Stimulated activated CD8-positive, alpha-beta memory T cell treated with anti-CD3 and anti-CD28 coated beads, Interleukin-4, amount 100 ng/mL, for 1 hour (primary cell): ENCODE measurements at places on chromosomes 4 and X.

- DNase-seq: no peak
These were observed 253.9 kb upstream of the NOCT start for GRCh38 chr4:138761638-138762220.

- DNase-seq: no peak
These were observed 92.1 kb upstream of the SFRP2 start for GRCh38 chr4:153880983-153881382.

DNA sequence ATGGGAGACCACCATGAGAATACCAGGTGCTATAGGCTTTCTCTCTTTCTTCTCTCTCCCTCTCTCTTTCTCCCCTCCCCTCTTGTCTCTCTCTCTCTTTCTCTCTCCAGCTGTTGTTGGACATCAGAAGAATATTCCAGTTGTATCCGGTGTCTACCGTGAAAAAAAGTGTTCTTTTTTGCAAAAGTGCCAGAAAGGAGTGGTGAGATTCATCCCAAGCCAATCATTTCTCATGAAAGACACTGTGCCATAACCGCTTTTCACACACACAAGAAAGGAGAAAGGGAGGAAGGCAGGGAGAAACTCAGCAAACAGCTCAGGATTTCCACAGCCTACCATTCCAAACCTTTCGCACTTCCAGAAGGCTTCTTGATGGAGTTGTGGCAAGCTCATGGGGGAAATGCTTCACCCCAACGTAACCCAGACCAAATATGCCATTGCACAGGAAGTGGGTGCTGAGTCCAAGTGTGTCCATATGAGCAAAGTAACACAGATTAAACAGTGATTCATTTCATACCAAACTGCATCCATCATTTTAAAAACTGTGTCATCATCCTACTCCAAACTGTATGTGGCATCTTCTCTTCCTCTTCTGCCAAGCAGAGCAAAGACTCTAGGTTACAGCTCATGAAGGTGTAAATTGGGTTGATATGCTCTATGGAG, 224.0 kb downstream of the APBB2 start:
- no peak for DNase-seq

- DNase-seq: no peak
These were observed 88.3 kb downstream of the NHSL2 start for GRCh38 chrX:71998836-71999509.

DNA sequence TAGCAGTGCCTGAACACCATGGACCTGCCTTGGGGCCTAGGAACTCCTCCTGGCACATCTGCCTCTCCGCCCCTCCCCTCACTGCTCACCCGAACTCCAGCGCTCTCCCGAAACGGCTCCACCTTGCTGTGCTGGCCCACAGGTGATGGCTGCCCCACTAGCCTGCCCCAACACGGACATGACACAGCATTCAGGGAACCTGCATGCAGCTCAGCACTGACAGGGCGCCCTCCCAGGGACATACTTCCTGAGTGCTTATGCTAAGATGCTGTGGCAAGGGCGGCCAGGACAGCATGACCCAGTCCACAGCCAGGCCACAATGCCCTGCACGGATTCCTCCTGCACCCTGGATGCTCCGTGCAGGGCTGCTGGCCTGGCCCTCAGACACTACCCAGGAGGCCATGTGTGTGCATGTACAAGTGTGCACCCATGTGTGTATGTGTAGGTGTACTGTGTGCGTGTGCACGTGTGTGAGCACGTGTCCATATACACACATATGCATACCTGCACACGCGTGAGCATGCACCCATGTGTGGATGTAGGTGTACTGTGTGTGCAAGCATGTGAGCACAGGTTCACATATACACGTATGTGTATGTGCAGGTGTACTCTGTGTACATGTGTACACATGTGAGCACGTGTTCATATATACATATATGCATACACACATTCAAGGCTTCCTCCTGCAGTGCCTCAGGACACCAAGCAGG, 6.0 kb downstream of the TMEM271 start:
- no peak for DNase-seq

GRCh38 chr4:186953599-186954260, 230.1 kb upstream of the FAT1 start:
- DNase-seq: no peak

DNA sequence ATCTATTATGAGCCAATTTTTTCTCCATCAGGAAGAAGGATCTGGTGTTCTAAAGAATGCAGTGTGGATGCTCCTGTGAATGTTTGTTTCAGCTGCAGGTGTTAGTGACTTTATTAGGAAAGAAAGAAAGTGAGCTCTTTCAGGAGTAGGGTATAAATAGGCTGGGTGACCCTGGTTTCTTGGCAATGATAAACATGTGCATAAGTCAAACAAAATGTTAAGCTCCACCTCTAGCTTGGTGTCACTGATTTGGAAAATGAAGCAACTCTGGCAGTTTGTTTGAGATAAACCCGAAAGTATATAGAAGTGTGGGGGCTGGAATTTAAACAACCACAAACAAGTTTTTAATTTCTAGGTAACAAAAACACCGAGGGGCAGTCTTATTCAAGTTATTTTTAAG, 152.3 kb downstream of the COL4A6 start:
- no peak for DNase-seq

DNA sequence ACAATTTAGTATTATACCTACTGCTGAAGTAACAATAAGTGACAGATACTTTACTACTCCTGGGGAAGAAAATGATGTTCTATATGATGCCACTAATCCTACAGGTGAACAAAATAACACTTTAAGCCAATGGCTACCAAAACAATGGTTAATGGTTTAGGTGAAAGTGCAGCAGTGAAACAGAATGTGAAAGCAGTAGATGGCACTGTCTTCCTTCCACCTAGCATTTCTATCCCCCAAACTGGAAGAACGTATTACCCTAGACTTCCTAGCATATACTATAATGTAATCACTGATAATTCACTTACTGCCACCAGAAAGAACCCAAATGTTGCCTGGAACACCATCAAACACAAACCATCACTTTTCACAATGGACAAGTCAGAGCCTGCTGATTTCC, 18.9 kb upstream of the CABS1 start:
- no peak for DNase-seq

GRCh38 chrX:118571836-118572235, 76.2 kb downstream of the DOCK11 start:
- DNase-seq: no peak

DNA sequence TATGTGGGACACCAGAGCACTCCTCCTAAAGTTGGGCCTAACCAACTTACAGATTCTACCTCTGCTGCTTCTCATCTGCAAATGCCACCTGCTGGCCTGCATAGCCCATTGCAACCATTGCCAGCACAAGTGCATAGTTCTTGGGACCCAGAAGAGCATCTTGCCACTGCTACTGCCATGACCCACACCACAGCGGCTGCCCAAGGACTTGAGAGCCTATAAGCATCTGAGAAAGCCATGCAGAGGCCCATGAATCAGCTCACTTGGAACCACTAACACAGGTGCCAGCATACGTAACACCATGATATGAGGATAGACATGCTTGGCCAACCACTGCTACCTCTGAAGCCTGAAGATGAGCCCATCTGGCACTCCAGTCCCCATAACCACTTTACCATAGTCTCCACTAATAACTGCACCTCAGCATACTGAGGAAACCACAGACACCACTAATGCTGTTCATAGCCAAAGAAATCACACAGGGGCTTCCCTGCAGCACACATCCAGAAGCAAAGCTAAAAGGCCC, 258.1 kb upstream of the AGTR2 start:
- no peak for DNase-seq

- DNase-seq: no peak
These were observed 44.0 kb upstream of the FBXW7 start for GRCh38 chr4:152579916-152580315.

DNA sequence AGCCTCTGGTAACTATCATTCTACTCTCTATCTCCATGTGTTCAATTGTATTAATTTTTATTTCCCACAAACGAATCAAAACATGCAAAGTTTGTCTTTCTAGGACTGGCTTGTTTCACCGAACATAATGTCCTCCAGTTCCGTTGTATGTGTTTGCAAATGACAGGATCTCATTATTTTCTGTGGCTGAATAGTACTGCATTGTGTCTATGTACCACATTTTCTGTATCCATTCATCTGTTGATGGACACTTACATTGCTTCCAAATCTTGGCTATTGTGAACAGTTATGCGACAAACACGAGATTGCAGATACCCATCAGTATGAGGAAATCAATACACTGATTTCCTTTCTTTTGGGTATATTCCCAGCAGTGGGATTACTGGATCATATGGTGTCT, 8.4 kb upstream of the LDOC1 start:
- DNase-seq: no peak

DNA sequence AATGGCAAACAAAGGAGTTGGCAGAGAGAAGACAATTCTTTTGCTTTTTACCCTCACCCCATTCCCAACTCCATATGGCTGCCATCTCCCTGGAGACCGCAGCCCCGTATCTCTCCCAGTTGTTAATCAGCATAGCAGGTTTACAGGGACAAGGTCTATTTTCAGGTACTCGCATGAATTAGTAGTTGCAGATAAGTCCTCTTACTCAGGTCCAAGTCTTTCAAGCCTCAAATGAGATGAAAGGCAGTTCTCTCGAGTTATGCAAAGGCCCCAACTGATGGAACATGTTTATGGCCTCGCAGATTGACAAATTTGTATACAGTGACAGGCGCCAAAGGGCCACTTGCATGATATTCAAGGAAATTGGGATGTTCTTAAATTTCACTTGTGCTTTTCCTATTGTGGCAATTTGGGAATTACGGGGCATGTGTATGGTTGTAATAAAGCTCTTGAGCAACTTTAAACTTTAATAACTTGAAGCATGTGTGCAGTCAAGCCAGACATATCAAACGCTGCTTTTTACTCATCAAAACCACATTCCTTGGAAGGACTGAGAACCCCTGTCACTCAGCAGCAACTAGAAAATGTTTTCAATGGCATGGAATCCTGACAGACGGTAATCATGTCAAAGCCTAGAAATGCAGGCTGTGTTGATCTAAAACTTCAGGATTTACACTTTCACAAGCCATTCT, 45.1 kb downstream of the KDR start:
- no peak for DNase-seq

GRCh38 chrX:134683351-134684005, 25.2 kb upstream of the PLAC1 start:
- DNase-seq: no peak

DNA sequence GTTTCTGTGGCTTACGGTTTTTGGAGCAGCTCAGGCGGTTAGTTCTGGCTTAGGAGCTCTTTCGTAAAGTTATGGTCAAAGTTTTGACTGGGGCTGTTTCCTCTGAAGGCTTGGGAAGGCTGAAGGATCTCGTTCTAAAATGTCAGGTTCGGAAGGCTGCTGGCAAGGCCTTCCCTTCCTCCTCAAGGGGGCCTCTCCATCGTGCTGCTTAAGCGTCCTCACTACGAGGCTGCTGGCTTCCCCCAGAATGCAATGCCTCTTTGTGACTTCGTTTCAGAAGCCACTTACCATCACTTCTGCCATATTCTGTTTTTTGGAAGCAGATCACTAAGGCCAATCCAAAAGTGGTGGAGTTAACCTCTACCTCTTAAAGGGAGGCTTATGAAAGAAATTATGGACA, 1196.4 kb upstream of the TENM3 start:
- no peak for DNase-seq

- DNase-seq: no peak
These were observed 1.2 kb downstream of the TFE3 start for GRCh38 chrX:49041744-49042580.

DNA sequence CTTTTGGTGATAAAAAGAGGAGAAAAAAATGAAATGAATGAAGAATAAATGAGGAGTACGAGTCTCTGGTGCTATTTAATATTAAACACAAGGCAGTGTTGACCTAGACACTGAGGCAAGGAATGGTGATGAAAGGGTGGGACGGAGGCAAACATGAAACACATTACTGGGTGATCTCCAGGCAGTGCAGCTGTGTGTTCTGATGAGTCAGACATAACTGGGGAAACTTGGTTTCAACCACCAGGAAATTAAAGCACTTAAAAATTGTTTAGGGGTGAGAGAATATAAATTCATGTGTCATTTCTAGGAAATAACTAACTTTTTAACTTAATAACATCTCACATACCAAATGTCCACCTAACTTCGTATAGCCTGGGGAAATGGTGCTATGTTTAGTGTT, 19.7 kb upstream of the CXCL6 start:
- no peak for DNase-seq

DNA sequence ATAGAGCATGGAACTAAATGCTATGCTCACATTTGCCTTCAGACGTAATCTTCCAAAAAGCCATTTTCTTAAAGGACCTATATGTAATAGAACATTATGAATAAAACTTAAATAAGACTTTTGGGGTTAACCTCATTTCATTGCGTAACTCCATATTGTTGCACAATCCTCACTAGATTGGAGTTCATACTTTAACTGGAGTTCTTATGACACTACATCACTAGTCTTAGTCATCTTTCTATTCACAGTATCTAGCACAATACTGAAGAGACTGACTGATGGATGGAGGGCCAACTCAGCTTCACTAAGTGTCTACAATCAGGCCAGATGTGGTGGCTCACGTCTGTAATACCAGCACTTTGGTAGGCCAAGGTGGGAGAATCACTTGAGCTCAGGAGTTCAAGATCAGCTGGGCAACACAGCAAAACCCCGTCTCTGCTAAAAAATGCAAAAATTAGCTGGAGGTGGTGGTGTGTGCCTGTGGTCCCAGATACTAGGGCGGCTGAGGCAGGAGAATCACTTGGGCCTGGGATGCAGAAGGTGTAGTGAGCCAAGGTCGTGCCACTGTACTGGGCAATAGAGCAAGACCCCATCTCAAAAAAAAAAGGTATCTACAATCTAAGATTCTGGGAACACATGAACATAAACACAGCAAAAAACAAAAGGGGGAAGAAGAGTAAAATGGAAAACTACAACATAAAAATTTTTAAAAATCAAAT, 80.8 kb upstream of the MAB21L2 start:
- DNase-seq: no peak

GRCh38 chrX:115898382-115899001, 272.1 kb upstream of the AGTR2 start:
- DNase-seq: no peak

DNA sequence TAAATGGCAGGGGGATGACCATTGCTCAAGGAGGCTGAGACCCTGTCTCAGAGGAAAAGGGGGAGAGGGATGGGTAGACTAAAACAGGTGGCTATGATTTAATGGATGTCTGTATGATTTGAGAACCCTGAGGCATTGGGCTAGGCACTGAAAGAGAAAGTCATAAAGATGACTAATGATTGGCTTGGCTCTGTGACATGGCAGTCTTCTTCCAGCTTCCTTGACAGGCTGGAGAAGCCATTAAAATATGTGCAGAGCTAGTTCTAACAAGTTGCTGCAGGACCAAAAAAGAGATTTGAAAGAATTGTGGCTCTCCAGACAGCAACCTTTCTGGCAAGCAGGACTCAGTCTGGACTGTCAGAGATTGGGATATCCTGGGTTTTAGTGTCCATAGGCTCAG, 53.6 kb downstream of the AMER1 start:
- DNase-seq: no peak
